ENCODE measurements at places on chromosomes 1 and 21. TPM values are rescaled to one million over a fixed set of nuclear protein-coding genes. Genes with fewer than 3 reads are reported as not detected.

Gene GBP5
- polyA plus RNA-seq = 0.17 TPM

Gene VHLL
- polyA plus RNA-seq = not detected

Gene ADGRL2
- 6.8 TPM for polyA plus RNA-seq

Gene PTPN22
- not detected for polyA plus RNA-seq

Gene TRPM2
- polyA plus RNA-seq = 8.1 TPM

Data from brain (organoid and tissue), 16 donors.